Thymus (tissue), 14 donors: ENCODE measurements at places on chromosomes 4 and X. TPM values are rescaled to one million over a fixed set of nuclear protein-coding genes. Genes with fewer than 3 reads are reported as not detected.

- H3K27ac ChIP-seq, result no peak overlapping the region
- no peaks in the 10 kb centered on the region for H3K36me3 ChIP-seq
- H3K4me3 ChIP-seq, result no peak overlapping the region
- no peaks in the 10 kb centered on the region for H3K4me1 ChIP-seq
- H3K27me3 ChIP-seq, result no peaks in the 10 kb centered on the region
- DNase-seq, result no peak
Measured at GRCh38 chr4:89653012-89653411, 183.9 kb downstream of the SNCA start.

GRCh38 chr4:5887361-5888221, 5.3 kb downstream of the CRMP1 start:
- H3K36me3 ChIP-seq, result no peaks in the 10 kb centered on the region
- DNase-seq, result no peak
- no peak overlapping the region for H3K27ac ChIP-seq
- H3K4me3 ChIP-seq, result no peak overlapping the region
- peaks cover 69% of the 10 kb centered on the region for H3K27me3 ChIP-seq

DNA sequence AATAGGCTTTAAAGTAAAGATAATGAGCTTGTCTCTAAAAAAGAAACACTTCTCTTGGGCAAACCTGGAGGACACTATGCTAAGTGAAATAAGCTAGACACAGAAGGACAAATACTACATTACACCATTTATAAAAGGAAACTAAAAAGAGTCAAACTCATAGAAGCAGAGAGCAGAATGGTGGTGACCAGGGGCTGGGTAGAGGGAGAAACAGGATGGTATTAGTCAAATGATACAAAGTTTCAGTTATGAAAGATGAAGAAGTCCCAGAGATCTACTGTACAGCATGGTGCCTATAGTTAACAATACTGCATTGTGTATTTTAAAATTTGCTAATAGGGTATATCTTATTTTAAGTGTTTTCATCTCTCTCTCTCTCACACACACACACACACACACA, 28.5 kb downstream of the ACSL4 start:
- no peaks in the 10 kb centered on the region for H3K4me1 ChIP-seq
- no peak overlapping the region for H3K27ac ChIP-seq
- H3K4me3 ChIP-seq, result no peak overlapping the region

Gene WNK3
- 1.9 TPM for total RNA-seq

Gene CENPE
- 21.2 TPM for total RNA-seq

Gene GABRG1
- 0.05 TPM for total RNA-seq

GRCh38 chr4:13635286-13635799, 7.8 kb upstream of the BOD1L1 start:
- no peak overlapping the region for H3K4me3 ChIP-seq
- no peak overlapping the region for H3K27ac ChIP-seq
- DNase-seq, result no peak

DNA sequence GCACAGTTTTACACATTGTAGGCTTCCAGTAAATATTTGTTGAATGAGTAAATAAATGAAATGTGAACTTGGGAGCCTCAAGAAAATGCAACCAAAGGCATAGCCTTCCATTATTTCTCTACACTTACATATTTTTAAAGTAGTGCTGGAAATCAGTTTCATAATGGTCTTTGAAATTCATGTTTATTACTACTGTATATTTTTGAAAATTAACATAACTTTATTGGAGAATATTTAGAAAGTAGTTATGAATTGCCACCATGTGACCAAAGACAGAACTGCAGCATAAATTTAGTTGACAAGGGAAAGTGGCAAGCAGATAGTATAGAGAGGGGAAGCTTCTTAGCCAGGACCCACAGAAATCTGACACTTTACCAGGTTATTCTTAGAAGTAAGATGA, 6.4 kb downstream of the TCEAL8 start:
- no peaks in the 10 kb centered on the region for H3K27me3 ChIP-seq
- DNase-seq, result peak; percentile 9
- peaks cover 2% of the 10 kb centered on the region for H3K36me3 ChIP-seq
- H3K4me1 ChIP-seq, result no peaks in the 10 kb centered on the region
- H3K27ac ChIP-seq, result no peak overlapping the region

GRCh38 chr4:181601103-181601502, 642.1 kb upstream of the TENM3 start:
- H3K36me3 ChIP-seq, result no peaks in the 10 kb centered on the region
- no peaks in the 10 kb centered on the region for H3K27me3 ChIP-seq
- no peak overlapping the region for H3K4me3 ChIP-seq
- H3K27ac ChIP-seq, result no peak overlapping the region
- DNase-seq, result no peak
- H3K4me1 ChIP-seq, result no peaks in the 10 kb centered on the region

Gene TMEM150C
- 6.1 TPM for total RNA-seq

Gene DGKK
- under 0.01 TPM for total RNA-seq

GRCh38 chr4:1030031-1030430, 18.6 kb downstream of the FGFRL1 start:
- H3K4me1 ChIP-seq, result peaks cover 2% of the 10 kb centered on the region
- DNase-seq, result no peak
- H3K36me3 ChIP-seq, result peaks cover 11% of the 10 kb centered on the region
- H3K4me3 ChIP-seq, result no peak overlapping the region
- H3K27me3 ChIP-seq, result peaks cover 26% of the 10 kb centered on the region

- H3K27me3 ChIP-seq, result no peaks in the 10 kb centered on the region
- no peak for DNase-seq
Measured at GRCh38 chrX:130974323-130974722, 71.3 kb upstream of the ENOX2 start.

Gene ALAS2
- 16.9 TPM for total RNA-seq

- peaks cover 28% of the 10 kb centered on the region for H3K36me3 ChIP-seq
- H3K27me3 ChIP-seq, result no peaks in the 10 kb centered on the region
- peaks cover 40% of the 10 kb centered on the region for H3K4me1 ChIP-seq
- H3K27ac ChIP-seq, result peak overlapping the region; percentile 52
Measured at GRCh38 chr4:6926681-6927478, 17.3 kb downstream of the TBC1D14 start.

Gene AWAT2
- total RNA-seq, result 0.05 TPM

Gene LRCH2
- 1.0 TPM for total RNA-seq

Gene LARP1B
- total RNA-seq, result 16.5 TPM

DNA sequence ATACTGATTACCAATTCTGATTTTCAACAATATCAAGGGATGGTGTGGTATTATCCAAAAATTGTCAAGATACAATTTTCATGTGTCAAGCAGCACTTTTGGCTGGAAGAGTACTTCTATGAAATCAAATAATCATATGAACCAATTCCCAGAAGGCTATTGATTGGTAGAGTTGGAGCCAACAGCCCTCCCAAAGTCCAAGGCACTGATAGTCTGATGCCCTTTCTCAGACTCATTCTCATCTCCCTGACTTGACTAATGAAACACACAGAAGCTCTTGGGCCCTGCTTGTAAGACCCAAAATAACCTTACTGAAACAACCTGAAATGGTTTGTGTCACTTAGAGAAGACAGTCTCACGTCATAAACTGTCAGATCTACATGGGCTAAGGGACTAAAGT, 48.9 kb downstream of the ATP11C start:
- H3K4me1 ChIP-seq, result no peaks in the 10 kb centered on the region
- DNase-seq, result no peak
- H3K27ac ChIP-seq, result no peak overlapping the region
- no peaks in the 10 kb centered on the region for H3K36me3 ChIP-seq
- no peak overlapping the region for H3K4me3 ChIP-seq
- no peaks in the 10 kb centered on the region for H3K27me3 ChIP-seq

Gene CT45A5
- total RNA-seq, result not detected

Gene FAM47E
- 1.1 TPM for total RNA-seq

- H3K27me3 ChIP-seq, result no peaks in the 10 kb centered on the region
- H3K27ac ChIP-seq, result no peak overlapping the region
- H3K4me1 ChIP-seq, result no peaks in the 10 kb centered on the region
Measured at GRCh38 chr4:186167605-186168004, 23.8 kb upstream of the CYP4V2 start.

DNA sequence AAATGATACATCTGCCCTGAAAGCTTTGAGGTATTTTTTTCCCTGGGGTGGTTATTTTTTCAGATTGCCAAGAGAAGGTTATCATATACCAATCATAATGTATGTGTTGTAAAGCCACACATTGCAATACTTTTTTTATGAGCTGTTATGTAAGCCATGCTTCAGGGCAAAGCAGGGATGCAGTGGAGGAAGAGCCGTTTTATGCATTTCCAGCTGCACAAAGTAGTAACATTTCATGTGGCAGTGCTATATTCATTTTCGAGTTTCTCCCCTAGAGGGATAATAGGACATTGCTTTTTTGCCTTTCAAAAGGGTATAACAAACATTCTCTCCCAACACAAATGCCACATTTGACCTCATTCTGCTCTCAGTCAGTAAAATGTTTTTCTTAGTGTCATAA, 68.5 kb downstream of the GALNT7 start:
- peaks cover 32% of the 10 kb centered on the region for H3K36me3 ChIP-seq
- H3K27me3 ChIP-seq, result no peaks in the 10 kb centered on the region
- H3K4me1 ChIP-seq, result peaks cover 15% of the 10 kb centered on the region
- no peak for DNase-seq

Gene DRD5
- 0.09 TPM for total RNA-seq

- no peak overlapping the region for H3K27ac ChIP-seq
- no peak for DNase-seq
- no peaks in the 10 kb centered on the region for H3K27me3 ChIP-seq
- no peaks in the 10 kb centered on the region for H3K4me1 ChIP-seq
Measured at GRCh38 chr4:141455651-141456050, 180.7 kb upstream of the IL15 start.

Gene HADH
- total RNA-seq, result 25.7 TPM

Gene S100P
- 9.7 TPM for total RNA-seq

DNA sequence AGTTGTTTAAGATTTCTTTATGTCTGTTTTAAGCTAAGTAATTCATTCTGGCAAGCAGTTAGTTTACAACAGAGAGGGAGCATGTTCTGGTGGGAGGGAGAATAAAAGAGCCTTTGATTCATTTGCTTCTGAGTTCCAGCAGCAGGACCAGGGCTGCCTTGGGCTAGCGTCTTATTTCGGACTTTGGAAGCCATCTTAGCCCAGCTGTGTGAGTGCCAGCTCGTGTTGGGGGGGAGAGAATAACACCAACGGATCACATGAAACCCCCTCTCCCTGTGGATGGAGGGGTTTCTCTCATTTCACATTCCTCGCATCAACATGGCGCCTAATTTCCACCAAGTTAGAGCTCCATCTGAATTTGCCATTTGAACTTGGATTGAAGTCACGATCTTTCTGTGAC, 7.4 kb downstream of the GAB1 start:
- H3K4me1 ChIP-seq, result peaks cover 5% of the 10 kb centered on the region
- DNase-seq, result no peak
- H3K27ac ChIP-seq, result no peak overlapping the region
- no peaks in the 10 kb centered on the region for H3K27me3 ChIP-seq

DNA sequence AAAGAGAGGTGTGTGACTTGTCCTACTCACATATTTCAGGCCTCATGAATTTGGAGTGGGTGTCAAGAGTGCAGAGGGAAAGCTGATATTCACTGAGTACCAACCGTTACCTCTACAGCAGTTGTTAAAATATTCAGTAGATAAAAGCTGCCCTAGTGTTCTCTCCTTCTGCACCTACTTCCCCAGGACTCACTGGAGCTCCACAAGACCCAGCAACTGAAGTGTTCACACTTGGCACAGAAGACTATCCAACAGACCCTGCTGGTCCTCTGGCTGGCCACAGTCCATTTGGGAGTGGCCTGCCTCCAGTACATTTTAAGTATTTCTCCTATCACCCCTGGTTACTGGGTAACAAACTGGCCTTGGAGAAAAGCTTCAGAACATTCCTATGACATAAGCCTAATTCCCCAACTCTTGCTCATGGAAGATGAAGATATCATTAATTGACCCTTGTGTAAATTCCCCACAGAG, 70.8 kb downstream of the PPARGC1A start:
- no peaks in the 10 kb centered on the region for H3K27me3 ChIP-seq
- no peak overlapping the region for H3K4me3 ChIP-seq
- no peaks in the 10 kb centered on the region for H3K36me3 ChIP-seq
- DNase-seq, result no peak

DNA sequence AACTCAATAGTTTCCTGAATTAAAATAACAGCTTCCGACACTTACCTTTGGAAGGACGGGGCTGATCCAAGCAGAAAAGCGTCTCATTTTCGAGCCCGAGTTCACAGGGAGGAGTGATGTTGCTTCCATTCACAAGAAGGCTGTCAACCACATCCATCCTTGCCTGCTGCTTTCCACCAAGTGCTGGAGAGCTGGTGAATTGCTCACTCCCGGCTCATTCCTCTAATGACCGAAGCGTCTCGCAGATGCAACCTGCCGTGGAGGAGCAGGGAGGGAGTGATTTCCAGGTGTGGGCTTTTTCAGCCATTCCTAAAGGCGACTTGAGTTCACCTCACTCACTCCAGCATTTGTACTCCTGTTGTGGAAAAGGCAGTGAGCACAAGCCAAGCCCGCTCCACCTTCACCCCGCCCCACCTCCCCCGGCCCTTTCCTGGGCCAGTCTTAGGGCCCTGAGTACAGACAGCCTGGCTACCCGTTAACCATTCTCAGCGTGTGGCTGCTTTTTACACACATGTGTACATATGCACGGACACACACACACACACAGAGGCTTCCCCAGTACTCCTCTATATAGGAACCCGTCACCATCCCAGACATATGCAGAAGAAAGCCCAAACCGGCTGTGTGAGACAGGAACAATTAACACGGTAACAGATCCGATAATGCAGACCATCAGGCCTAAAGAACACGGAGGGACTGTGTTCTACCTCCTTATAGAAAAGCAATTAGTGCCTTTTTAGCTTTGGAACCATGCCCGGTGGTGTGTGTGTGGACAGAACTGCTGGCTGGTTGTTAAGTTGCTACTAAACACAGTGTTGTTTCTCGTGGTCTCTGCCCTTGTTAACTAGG, at the start of gene CCKAR:
Gene CCKAR (minus strand): TSS at position 374 of the 849 bp plus-strand sequence. CDS start 217 bp downstream, at position 157.
- no peak for DNase-seq
- H3K4me3 ChIP-seq, result no peak within 1 kb of the TSS
- no peak within 1 kb of the TSS for H3K27ac ChIP-seq
- no peaks in the 10 kb centered on the region for H3K4me1 ChIP-seq
- no peaks in the 10 kb centered on the region for H3K36me3 ChIP-seq
- H3K27me3 ChIP-seq, result no peaks in the 10 kb centered on the region

GRCh38 chr4:36863601-36864000, 380.9 kb upstream of the NWD2 start:
- no peaks in the 10 kb centered on the region for H3K36me3 ChIP-seq
- no peaks in the 10 kb centered on the region for H3K4me1 ChIP-seq
- no peak overlapping the region for H3K27ac ChIP-seq

- no peaks in the 10 kb centered on the region for H3K27me3 ChIP-seq
- H3K36me3 ChIP-seq, result no peaks in the 10 kb centered on the region
- peak; percentile 4 for DNase-seq
- no peak overlapping the region for H3K27ac ChIP-seq
Measured at GRCh38 chrX:151393514-151393913, 3.5 kb upstream of the VMA21 start.

GRCh38 chr4:105154576-105154975, 7.9 kb downstream of the TET2 start:
- H3K27ac ChIP-seq, result no peak overlapping the region
- H3K27me3 ChIP-seq, result no peaks in the 10 kb centered on the region
- no peak for DNase-seq
- no peak overlapping the region for H3K4me3 ChIP-seq
- no peaks in the 10 kb centered on the region for H3K4me1 ChIP-seq

DNA sequence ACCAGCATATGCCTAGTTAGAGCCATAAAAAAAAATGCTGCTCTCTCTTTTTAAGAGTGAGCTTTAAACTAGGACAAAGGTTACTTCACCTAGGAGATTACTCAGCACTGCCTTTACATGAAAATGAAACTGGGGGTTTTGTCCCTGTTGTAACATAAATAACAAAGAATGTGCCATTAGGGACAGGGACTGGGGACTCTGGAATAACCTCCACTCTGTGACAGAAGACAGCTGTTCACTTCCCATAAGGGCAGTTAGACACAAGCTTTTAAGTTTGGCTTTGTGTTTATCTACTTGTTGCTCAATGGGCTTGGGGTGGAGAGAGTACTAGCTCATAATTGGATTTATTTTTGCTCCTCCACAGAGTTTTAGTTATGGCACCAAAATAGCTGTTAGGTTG, 11.9 kb downstream of the ENPEP start:
- DNase-seq, result no peak
- H3K4me1 ChIP-seq, result no peaks in the 10 kb centered on the region
- no peak overlapping the region for H3K27ac ChIP-seq
